ENCODE measurements at places on chromosomes 13 and 19.

DNA sequence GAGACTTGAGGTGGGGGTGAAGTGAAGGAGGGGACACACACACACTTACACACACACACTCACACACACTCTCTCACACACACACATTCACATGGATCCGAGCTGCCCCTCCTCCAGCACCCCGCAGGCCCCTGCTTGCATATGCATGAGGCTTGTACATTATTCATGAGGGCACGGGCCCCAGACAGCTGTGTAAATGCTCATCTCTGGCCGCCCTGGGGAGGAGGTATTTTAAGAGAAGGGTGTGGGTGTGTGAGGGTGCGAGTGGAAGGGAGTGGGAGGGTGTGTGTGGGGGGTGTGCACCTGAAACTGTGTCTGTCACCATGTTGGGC is 2.4 kb downstream of the NCAN start:
- no peak for DNase-seq

DNA sequence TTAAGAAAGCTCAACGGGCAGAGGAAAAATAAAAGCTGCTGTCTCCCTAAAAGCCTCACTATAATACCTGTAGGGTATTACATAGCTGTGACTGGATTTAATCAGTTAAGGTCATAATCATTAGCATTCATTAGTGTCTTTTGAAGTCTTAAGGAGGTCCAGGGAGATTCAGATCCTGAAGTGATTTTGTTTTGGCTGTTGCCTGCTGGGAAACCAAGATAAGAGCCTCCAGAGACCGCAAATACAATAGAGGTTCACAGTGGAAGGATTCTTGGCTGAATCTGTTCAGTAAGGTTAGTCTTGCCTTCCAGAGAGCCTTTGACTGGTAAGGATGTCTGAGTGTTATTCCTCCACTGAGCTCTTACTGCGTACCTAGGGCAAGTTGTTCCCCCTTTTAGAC is 54.0 kb upstream of the TNFRSF19 start:
- no peak for DNase-seq

DNA sequence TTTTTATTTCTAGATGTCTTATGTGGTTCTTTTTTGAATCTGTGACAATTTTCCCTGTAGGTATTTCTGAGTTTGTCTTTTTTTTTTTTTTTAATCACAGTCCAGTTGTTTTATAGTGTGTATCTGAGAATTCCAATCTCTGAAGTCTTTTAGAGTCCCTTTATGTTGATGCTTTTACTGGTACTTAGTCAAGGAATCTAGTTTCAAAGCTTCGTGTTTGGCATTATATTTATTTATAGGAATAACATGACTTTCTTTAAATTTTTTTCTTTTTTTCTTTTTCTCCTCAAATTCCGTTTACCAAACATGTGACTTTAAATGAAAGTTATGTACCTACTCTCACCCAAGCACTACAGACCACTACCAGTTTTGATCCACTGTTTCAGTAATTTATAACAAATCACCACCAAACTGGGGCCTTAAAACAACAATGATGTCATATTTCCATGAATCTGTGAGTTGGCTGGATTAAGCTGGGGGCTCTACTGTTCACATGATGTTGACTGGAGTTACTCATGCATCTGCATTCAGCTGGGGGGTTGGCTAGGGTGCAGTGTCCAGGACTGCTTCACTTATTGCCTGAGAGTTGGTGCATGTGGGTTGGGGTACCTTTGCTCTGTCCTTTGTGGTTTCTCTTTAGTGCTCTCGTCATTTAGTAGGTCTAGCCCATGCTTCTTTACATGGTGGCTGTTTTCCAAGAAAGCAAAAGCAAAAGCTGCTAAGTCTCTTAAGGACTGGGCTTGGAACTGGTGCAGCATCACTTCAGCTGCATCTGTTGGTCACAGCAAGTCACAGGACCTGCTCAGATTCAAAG is 22.3 kb downstream of the KCTD4 start:
- DNase-seq, result no peak

GRCh38 chr19:4980838-4981680 is 12.1 kb downstream of the KDM4B start:
- no peak for DNase-seq

DNA sequence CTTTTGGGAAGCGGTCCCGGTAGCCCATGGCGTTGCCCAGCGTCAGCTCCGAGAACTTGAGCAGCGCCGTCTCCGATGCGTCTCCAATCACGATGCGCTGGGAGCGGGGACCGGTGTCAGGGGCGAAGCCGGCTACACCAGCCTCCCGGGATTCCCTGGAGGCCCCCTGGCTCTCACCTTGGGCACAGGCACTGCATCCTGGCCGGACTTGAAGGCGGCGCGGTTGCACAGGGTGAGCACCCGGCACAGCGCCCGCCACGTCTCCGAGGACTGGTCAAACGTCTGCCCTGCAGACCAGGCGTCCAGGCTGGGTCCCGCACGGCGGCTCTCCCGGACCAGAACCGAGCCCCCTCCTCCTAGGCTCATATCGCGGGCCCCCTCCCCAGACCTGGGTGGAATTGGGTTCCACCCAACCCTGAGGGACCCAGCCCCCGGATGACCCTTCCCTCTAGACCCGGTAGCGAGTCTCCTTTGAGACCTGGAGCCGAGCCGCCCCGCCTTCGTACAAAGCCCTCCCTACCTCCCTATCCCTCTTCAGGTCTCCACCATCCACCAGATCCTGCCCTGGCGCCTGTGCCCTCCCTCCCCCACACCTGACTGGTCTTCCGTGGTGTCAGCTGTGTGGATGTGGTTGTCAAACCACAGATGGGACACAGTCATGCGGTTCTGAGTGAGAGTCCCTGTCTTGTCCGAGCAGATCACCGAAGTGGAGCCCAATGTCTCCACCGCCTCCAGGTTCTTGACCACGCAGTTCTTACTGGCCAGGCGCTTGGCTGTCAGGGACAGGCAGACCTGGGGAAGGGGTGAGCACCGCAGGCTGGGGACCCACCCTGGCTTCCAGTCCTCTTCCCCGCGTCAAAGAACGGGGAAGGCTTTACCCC is 4.8 kb downstream of the ATP4A start:
- DNase-seq, result no peak

DNA sequence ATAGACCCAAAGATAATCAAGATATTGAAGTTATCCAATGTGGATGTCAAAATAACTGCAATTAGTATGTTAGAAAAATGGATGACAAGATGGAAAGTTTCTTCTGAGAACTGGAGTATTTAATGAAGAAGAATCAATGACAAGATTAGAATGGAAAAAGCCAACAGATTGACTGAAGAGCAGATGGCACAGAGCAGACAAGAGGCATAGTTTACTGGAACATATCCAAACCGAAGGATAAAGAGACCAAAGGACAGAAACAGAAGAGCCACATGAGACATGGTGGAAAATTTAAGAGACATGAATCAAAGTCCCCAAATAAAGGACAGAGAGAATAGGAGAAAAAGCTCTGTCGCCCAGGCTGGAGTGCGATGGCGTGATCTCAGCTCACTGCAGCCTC is 89.6 kb upstream of the RXFP2 start:
- DNase-seq, result no peak

- DNase-seq, result peak; percentile 36
Observed at GRCh38 chr19:30153326-30154210, 211.5 kb downstream of the URI1 start.

GRCh38 chr19:14152713-14153112 is 16.3 kb upstream of the ASF1B start:
- DNase-seq, result no peak

- no peak for DNase-seq
Observed at GRCh38 chr19:3788996-3789778, 3.0 kb upstream of the MATK start.

DNA sequence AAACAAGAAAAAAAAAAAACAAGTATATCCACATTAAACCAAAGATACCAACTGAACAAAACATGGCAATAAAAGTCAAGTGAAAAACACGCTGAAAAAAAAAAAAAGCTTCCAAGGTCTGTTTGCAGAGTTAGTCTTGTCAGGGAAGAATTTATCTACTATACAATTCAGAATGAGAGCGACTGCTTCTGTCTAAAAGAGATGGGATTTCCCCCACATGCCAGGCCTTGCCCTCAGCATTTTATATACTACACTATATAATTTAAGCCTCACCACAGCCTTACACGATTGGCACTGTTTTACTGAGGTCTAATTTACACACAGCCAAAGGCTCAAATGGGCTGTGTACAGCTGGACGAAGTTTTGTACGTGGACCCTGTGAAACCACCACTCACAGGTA is 67.3 kb downstream of the FOXO1 start:
- no peak for DNase-seq

- DNase-seq, result peak; percentile 17
Observed at GRCh38 chr19:33859016-33859415, 62.3 kb downstream of the KCTD15 start.

GRCh38 chr19:29767039-29767735 is 44.6 kb upstream of the CCNE1 start:
- DNase-seq, result no peak

GRCh38 chr13:99656844-99657381 is 155.6 kb downstream of the TM9SF2 start:
- DNase-seq, result no peak

GRCh38 chr13:32535115-32535514 is 3.5 kb downstream of the N4BP2L2 start:
- no peak for DNase-seq

DNA sequence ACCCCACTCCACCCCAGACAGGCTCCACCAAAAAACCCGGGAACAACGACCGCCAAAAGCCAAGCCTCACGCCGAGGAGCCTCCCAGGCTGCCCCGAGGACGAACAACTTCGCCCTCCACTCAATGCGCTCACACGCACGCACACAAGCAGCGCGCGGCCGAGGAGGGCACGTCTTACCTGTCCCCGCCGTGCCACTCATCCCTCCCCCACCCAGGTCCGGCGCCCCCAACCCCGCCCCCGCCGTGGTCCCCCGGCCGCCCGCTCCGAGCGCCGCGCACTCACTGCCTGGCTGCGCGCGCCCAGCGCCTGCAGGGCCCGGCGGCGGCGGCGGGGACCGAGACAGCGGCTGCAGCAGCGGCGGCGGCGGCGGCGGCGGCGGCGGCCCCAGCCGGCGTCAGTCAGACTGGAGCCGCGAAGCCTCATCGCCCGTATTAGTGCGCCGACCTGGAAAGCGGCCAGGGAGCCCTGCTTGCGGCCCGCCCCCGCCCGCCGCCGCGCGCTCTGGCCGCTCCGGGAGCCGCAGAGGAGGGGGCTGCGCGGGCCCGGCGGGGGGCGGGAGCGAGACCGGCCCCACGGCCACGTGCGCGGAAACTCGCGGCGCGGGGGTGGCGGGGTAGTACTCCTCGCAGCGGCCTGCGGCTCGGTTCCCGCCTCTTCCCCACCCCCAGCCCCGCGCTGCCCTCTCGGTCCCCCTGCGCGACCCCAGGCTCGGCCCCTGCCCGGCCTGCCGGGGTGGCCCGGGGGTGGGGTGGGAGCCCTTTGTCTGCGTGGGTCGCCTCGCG is at the start of gene SMAD9:
SMAD9 (minus strand) TSS at position 406 of the 783 bp plus-strand sequence. CDS start 40,549 bp downstream, outside the sequence.
- DNase-seq, result peak; percentile 64

DNA sequence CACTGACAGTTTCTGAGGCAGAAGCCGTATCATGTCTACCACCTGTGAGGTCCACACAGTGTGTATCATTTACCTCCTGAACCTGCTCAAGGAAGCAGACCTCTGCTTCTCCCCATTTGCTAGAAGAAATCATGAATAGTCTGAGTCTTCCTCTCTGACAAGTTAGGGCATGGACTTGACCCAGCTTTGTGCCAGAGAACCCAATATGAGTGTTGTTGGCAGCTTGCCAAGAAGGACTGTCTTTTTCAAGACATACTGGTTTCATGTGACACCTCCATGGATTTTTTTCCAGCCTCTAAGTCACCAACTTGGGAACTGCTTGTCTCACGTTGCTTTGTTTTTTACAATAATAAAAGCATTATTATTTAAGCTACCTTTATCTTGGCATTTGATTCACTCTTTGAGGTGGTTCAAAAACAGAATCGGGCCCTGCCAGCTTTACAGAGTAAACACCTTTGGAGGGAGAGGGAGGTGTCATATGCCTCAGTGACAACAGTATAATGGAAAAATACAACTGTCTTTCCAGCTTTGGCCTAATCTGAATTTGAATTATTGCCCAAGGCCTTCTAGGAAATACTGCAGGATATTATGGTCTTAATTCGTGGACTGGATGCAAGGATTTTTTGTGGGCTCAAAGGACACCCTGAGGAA is 9.6 kb downstream of the ZNF211 start:
- DNase-seq, result no peak

DNA sequence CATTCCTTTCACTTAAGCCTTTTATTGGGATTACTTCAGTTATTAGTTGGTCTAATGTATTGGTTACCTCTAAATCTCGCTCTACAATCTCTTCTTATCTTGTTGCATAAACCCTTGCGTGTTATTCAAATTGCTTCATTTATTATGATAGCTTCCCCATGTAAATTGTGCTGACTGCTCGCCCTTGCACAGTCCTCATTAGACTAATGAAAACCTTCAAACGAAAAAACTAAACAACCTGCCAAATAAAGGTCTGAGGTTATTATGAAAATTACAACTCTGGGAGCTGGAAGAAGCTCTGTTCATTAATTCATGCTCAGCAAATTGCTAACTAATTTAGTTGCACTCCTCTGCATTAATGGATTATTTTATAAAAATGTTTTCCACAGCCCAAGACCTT is 320.1 kb downstream of the DACH1 start:
- DNase-seq, result peak; percentile 84

DNA sequence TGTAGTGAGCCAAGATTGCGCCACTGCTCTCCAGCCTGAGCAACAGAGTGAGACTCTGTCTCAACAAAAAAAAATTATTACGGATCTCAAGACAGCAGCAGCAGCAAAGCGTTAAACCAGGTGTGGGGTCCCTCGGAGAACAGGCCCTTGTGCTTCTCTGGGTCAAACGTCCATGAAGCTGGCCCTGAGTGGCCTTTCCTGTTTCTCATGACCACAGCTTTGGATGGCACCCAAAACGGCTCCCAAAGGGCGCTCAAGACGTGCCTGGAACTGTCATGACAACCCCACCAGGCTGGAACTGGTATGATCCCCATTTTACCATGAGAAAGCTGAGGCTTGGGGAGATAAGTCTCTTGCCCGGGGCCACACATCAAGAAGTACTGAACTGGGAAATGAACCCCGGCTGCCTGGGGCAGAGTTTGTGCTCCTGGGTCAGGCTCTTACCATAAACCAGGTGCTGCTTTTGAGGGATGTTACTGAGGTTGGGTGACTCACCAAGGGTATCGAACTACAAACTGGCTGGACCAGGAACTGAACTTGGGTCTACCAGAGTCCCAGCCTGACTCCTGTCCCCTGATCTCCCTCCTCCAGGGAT is 11.6 kb upstream of the SAMD1 start:
- no peak for DNase-seq

- no peak for DNase-seq
Observed at GRCh38 chr13:79543883-79544282, 62.9 kb downstream of the NDFIP2 start.

Measured in NCI-H526 (cell line).